ENCODE measurements at places on chromosomes 11 and 22. TPM values are rescaled to one million over a fixed set of nuclear protein-coding genes. Genes with fewer than 3 reads are reported as not detected.

DNA sequence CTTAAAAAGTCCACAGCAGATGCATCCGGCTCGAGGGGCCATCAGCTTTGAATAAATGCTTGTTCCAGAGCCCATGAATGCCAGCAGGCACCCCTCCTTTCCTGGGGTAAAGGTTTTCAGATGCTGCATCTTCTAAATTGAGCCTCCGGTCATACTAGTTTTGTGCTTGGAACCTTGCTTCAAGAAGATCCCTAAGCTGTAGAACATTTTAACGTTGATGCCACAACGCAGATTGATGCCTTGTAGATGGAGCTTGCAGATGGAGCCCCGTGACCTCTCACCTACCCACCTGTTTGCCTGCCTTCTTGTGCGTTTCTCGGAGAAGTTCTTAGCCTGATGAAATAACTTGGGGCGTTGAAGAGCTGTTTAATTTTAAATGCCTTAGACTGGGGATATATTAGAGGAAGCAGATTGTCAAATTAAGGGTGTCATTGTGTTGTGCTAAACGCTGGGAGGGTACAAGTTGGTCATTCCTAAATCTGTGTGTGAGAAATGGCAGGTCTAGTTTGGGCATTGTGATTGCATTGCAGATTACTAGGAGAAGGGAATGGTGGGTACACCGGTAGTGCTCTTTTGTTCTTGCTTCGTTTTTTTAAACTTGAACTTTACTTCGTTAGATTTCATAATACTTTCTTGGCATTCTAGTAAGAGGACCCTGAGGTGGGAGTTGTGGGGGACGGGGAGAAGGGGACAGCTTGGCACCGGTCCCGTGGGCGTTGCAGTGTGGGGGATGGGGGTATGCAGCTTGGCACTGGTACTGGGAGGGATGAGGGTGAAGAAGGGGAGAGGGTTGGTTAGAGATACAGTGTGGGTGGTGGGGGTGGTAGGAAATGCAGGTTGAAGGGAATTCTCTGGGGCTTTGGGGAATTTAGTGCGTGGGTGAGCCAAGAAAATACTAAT is 1.9 kb downstream of the NEAT1 start:
- peak; percentile 42 for DNase-seq

GRCh38 chr11:76348348-76348747 is 32.6 kb downstream of the THAP12 start:
- no peak for DNase-seq

GRCh38 chr11:59415111-59415510 is 11.1 kb downstream of the OR5A2 start:
- no peak for DNase-seq

GRCh38 chr11:31826536-31827438 is 15.7 kb upstream of the PAX6 start:
- DNase-seq, result no peak

DNA sequence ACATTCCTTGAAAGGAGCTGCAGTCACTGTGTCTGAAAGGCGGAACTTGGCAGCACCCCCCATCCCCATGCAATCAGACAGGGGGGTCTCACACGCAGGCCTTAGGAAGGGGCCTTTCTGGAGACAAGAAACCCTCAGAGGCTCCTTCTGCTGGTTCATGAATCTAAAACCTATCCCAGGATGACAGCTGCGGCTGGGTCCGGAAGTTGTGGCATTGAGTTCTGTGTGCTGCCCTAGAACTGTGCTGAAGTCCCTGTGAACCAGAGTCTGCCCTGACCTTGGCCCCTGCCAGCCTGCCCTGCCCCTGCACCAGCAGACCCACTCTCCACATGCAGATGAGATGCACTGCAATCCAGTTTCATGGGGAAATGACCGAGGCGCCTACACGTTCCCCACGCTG is 268.0 kb downstream of the CTTN start:
- DNase-seq, result no peak

DNA sequence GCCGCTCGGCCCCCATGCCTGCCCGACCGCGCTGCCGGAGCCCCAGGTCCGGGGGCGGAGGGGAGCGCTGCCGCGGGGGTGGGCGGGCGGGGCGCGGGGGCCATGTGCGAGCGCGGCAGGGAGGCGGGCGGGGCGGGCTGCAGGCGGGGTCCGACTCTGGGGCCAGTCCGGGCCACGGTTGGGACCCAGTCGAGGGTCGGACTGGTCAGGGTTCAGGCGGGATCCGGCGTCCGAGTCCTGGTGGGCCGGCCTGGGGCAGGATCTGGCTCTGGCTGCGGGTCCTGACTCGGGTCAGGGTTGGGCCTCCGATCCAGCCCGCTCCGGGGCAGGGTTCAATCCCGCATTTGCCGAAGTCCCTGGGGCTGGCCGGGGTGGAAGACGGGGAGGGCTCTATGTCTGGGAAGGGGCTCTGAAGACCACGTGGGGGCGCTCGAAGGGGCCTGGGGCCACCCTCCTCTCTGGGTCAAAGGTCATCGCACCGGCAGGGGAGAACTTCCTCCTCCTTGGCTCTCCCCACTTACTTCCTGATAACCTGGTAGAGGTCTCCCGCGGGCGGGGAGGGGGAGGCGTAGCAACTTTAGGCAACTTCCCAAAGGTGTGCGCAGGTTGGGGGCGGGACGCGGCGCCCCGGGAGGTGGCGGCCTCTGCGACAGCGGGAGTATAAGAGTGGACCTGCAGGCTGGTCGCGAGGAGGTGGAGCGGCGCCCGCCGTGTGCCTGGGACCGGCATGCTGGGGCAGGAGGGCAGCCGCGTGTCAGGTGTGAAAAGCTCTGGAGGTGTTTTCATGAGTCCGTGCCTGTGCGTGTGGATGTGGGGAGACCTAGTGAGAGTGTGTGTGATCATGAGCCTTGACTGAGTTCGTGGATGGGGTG is 603 bp downstream of the ESRRA start:
- peak; percentile 74 for DNase-seq

DNA sequence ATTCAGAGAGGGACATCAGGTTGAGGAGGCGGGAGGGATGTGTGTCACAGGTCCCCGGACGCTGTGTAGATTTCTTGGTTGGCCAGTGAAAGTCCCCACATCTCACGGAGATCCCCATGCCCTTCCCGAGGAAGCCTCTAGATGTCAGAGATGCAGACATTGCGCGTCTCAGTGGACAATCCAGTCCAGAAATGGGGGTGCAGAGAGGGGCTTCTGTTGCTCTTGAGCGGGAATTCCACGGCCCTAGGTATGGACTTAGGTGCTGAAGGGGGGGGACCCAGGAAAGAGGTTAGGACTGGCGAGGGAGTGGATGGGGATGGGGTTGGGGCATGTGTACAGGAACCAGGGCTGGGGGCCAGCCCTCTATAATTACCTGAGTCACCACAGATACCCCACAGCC is 7.0 kb downstream of the THY1 start:
- DNase-seq, result no peak

DNA sequence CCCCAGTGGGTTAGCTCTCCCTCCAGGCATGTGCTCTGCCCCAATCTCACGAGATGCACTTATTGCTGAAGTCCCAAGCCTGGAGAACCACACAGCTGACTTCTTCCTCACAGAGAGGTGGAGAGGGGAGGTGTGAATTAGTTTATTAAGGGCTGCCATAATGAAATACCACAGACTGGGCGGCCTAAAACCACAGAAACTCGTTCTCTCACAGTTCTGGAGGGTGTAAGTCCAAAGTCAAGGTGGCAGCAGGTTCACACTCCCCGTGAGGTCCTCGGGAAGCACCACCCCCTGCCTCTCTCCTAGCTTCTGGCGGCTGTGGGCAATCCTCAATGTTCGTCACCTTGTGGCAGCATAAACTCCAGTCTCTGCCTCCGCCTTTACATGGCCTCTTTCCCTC is 39.3 kb downstream of the TECTA start:
- DNase-seq, result no peak

- no peak for DNase-seq
These were observed 97.1 kb downstream of the CD44 start for GRCh38 chr11:35235936-35236666.

- no peak for DNase-seq
These were observed 12.5 kb downstream of the IL17REL start for GRCh38 chr22:49999946-50000586.

- no peak for DNase-seq
These were observed 73.6 kb downstream of the CSTPP1 start for GRCh38 chr11:47010179-47010578.

GRCh38 chr22:31144223-31144622 is 3.9 kb upstream of the PLA2G3 start:
- no peak for DNase-seq

DNA sequence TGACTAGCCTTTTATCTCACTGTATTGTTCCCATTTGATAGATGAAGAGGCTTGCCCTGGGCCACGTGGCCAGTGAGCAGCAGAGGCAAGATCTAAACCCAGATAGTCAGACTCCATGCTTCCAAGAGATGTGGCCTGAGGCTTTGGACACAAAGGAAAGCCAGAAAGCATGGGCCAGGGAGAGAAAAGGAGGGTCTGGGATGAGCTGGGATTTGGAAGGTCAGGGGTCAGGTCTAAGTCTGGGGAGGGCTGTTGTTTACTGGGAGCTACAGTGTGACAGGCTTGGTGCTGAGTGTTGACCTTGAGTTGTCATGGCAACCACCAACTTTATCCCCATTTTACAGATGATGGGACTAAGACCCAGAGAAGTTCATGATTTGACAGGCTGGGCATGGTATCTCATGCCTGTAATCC is 2.1 kb downstream of the SLC35E4 start:
- DNase-seq, result no peak

GRCh38 chr11:45897556-45897955 is 9.5 kb downstream of the FREY1 start:
- no peak for DNase-seq

- DNase-seq, result no peak
These were observed 9.4 kb downstream of the FADS2 start for GRCh38 chr11:61837411-61838005.

DNA sequence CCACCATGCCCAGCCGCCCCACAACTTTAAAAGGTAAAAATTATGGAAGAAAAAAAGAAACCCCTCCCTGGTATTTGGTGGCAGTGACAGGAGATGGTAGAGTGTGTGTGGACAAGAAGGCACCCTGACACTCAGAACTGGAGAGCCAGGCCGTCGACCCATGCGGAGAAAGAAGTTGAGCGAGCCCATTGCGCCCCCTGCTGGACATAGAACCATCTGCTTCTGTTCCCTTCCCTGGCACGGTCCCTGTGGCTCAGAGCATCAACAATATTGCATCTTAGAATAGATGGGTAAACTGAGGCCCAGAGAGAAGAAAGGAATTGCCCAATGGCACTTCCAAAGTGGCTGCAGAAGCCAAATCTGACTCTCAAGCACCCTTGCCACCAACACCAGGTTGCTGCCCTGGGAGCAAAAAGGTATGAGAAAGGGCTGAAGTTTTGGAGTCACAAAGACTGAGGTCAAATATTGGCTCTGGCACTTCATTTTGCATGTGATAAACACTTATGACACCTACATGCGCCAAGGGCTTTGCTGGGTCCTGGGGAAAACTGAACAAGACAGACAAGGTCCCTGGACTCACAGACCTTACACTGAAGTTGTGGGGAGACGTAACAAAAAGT is 8.6 kb downstream of the MRPL11 start:
- peak; percentile 70 for DNase-seq

DNA sequence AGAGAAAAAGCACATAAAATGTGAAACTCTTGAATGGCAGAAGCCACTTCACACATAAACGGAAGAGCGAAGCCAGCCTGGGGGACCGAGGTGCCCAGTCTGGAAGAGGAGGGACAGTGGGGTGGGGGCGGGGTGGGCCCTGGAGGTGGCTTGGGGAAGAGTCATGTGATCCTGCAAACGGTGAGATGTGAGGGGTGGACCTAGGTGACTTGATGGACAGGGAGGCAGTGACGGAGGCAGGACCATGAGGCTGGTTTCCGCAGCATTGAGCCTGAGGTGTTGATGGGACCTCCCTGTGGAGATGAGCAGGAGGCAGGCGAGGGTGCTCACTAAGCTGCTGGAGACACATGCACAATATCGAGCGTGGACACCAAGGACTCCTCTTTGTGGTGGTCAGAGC is 16.8 kb downstream of the ZDHHC24 start:
- DNase-seq, result no peak

DNA sequence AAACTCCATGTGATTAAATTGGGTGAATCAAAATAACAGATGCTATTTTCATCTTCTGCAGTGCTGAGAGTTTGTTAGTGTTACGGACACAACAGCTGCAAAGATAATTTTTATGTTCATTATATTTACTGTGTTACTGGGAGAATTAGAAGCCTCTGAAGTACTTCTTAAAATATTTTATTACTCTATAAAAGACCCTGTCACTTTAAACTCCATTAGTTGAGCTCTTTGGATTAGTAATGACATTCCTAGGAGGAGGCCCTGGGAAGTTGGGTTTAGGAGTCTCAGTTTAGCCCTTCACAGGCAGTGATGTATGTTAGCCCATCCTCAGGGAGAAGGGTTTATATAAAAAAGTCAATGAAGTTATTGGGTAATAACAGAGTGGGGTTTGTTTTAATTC is 596.7 kb downstream of the JRKL start:
- no peak for DNase-seq

GRCh38 chr22:23695571-23696325 is 4.9 kb downstream of the RGL4 start:
- DNase-seq, result no peak

GRCh38 chr22:24806663-24807001 is 621 bp downstream of the SGSM1 start:
- no peak for DNase-seq

- peak; percentile 4 for DNase-seq
These were observed 711.6 kb downstream of the METTL15 start for GRCh38 chr11:28819741-28820140.

DNA sequence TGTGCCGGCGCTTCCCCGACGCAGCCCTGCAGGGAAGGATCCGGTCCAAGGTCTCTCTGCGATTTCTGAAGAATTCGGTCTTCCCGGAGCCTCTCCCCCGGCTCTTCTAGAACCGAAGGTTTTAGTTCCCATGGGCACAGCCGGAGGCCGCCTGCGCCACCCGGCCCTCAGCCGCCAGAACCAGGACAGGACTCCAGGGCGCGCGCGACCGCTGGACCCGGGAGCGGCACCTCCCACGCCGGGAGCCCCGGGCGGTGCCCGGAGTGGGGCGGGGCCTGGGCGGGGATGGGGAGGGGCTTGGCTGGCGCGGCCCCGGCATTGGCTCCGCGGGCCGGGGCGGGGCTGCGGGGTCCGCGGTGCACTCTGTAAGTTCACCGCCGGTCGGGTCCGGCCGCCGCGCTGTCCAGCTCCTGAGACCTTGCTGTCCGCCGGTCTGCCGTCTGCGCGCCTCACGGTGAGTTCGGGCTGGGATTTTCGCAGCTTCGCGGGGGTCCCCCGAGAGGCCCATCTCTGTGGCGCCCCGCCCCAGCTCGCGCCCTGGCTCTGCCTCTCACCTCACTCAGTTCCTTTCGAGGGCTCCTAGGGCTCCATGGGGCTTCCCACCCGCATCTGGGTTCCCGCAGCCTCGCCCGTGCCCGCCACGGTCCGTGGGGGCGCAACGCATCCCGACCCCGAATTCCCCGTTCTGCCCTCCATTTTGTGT is at the start of gene CDC42EP2:
Gene CDC42EP2, plus strand, starts transcription at position 366 of the 703 bp plus-strand sequence. CDS start 6,033 bp downstream, outside the sequence.
- peak; percentile 92 for DNase-seq

The INPP5J gene
- total RNA-seq, result 180 TPM

The CASP5 gene
- total RNA-seq, result not detected

The AIFM3 gene
- total RNA-seq, result 0.11 TPM

The ST14 gene
- 101 TPM for total RNA-seq

The KLHDC7B gene
- not detected for total RNA-seq

The VPREB1 gene
- not detected for total RNA-seq

The MRGPRF gene
- total RNA-seq, result 7.2 TPM

The ANKRD49 gene
- 29.8 TPM for total RNA-seq

The CRYBB2 gene
- 0.45 TPM for total RNA-seq

The THOC5 gene
- 30.2 TPM for total RNA-seq

The LGALS12 gene
- not detected for total RNA-seq

The MMP13 gene
- not detected for total RNA-seq

The LMO2 gene
- total RNA-seq, result 51.5 TPM

The ZNF215 gene
- 1.7 TPM for total RNA-seq

Data from thyroid gland (tissue), 4 donors.